LoVo (cell line): ENCODE measurements at places on chromosomes 11 and 22.

GRCh38 chr11:35165423-35166368 lies 26.7 kb downstream of the CD44 start:
- no peak for DNase-seq

DNA sequence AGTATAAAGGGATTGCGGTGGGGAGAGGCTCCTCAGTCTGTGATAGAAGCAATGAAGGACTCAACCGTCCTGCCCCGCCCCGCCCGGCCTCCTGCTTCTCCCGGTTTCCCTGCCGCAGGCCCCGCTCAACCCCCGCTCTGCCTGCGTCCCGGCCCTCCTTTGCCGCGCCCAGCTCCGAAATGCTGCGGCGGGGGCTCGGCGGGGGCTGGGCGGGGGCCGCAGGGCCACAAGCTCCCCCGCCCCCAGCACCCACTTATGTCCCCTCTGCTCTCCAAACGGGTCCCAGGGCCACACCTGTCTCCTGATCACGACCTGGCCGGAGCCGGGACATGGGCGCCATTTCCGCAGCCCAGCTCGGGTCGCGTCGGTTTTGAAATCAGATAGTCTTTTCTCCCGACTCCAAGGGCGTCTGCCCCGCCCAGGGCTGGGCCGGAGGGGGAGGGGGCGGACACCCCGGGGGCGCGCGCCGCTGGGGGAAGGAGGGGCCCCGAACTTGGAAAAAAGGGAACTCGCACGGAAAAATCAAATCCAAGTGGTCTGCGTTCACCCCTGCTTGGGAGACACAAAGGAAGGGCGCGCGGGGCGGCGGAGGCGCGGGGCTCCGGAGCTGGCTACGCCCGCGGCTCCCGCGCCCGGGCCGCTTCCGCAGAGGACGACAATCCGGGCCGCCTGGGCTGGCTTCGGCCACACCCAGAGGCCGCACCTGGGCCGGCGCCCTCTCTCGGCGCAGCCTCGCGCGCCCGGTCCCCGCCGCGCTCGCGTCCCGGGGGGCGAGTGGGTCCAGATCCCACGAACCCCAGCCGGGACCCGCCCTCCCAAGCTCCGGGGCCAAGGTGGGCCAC lies 70.6 kb upstream of the EP300 start:
- peak; percentile 74 for DNase-seq

DNA sequence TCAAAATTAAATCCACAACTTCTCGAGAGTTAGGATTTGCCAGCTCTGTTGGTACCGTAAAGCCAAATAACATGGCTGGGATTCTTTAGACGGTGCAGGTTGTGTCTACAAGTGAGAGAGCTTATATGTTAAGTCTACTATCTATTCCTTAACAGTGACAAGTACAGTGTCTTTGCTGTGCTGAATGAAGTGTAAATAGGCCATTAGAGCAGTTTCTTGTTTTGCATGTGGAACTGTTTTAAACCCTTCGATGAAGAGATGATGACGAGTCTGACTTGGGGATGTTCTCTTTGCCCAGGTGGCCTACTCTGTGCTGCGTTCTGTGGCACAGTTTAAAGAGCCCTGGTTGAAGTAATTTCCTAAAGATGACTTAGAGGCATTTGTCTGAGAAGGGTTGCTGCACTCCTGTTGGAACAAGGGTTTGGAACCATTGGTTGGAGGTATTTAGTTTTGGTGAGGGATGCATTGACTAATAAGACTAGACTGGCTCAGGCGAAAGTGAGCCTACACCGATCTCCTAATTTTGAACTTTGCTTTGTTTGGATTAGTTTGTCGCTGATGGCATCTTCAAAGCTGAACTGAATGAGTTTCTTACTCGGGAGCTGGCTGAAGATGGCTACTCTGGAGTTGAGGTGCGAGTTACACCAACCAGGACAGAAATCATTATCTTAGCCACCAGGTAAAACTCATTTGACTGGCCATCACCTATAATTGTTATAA lies 988 bp downstream of the RPS3 start:
- no peak for DNase-seq

DNA sequence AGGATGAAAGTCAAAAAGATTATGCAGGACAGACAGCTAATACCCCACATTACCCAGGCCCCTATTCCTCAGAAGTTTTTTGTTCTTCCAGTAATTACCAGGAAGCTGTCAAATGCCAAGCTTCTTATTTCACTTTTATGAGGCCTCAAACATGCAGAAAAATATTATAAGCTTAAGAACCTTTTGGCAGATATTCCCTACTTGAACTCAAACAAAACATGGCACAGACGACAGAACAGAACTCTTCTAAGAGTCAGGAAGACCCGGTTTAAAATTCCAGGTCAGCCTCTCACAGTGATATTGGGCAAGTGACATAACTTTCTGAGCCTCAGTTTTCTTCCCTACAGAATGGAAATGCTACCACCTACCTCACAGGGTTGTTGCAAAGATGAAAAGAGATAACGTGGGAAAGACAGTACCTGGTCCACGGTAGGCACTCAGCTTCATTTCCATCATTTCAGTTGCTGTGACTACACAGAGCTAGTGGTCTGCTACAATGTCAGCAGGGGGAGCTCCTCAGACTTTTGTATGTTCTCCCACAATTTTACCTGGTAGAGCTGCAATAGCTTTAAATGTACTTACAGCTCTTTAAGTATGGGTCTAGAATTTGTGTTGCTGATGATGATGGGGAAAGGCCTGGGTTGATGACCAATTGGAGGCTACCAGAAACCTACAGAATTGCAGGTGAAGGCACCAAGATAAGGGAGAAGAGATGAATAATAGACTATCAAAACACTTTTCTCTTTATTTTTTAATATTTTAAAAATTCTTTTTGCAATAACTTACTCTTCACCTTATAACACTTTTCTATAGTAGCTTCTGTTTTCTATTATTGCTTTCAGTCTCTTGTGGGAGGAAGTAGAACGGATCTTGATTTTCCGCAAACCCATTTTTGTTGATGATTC lies 98.3 kb upstream of the CHRM4 start:
- DNase-seq, result peak; percentile 32

- no peak for DNase-seq
Measured at GRCh38 chr11:112522536-112522935, 261.9 kb upstream of the PLET1 start.

DNA sequence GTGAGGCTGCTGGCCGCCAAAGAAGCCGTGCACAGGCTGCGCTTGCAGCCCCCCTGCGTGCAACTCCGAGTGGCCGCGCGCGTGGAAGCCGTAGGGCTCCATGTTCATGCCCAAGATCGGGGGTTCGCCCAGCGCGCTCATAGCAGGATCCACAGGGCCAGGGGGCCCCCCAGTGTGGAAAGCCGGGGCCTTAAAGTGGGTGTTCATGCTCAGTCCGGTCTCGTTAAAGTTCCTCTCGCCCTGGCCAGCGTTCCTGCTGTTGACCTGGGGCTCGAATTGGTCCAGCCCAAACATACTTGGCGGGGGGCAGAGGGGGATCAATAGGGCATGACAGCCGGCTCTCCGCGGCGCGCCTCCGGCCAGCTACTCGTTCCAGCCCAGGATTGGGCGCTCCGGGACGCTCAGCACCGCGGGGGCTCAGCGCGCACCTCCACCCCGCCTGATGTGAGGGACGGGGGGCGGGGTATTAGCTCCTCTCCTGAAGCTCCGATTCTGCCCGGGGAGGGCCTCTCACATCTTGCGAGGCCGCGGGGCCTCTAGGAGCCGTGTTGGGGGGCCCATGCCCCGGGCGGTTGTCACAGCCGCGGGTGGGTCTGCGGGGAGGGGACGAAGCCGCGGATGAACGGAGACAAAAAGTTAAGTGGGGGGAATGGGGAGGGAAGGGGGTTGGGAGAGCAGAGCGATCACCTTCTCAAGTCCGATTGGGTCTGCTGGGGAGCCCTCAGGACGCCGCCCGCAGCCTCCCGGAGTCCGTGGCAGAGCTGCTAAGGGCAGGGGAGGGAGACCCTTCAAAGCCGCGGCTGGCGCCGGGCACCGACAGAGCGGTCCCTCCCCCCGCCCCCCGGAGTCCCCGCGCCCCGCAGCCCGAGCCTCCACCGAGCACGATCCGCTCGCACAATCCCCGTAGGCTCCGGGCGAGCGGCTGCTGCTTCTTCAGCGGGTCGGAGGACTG lies 1.0 kb downstream of the MN1 start:
- DNase-seq, result no peak

DNA sequence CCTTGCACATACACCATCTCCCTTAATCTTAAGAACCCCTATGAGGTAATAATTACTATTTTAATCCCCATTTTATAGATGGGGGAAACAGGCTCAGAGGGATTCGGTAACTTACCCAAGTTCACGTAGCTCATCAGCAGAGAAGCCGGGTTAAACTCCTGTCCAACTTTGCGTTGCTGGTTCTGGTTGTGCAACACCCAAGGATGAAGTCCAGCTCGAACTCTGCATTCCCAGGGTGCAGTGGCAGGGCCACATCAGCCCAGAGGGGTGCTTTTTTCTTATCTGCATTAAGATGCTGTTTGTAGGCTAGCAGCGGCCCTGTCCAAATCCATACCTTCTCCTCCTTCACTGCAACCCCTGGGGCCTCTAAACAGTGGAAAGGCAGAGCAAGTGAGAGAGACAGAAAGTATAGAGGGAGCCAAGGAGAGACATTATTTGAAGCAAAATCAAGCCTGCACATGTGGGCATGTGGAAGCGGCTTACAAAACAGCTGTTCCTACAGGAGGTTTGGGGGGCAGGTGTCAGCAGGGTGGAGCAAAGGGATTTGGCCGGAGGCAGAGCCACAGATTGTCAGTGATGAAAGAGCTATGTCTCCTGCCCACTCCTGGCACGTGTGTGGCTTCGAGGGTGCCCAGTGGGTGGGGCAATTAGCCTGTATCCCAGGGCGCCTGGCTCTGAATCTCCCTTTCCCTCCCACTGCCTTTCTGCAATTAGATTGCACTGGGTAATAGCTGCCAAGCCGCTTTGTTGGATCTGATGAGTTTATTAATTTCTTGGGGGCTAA lies 129.5 kb upstream of the TBCEL start:
- DNase-seq, result no peak

DNA sequence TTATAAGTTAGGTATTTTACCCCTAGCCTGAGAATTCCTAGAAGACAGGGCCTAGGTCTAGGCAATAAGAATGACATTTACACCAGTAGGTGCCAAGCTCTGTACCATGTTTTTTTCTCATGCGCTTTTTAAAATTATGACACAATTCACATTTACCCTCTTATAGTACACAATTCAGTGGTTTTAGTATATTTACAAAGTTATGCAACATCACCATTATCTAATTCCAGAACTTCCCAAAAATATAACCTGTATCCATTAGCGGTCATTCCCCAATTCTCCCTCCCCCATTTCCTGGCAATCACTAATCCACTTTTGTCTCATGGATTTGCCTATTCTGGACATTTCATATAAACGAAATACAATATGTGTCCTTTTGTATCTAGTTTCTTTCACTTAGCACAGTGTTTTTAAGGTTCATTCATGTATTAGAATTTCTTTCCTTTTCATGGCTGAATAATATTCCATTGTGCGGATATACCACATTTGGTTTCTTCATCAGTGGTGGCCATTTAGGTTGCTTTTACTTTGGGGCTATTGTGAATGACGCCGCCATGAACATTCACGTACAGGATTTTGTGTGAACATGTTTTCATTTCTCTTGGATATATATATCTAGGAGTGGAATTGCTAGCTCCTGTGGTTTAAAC lies 92.4 kb downstream of the MICAL2 start:
- DNase-seq, result no peak

GRCh38 chr11:106971864-106972263 lies 46.4 kb downstream of the GUCY1A2 start:
- no peak for DNase-seq

- peak; percentile 15 for DNase-seq
Measured at GRCh38 chr11:32071811-32072210, 19.1 kb upstream of the RCN1 start.

DNA sequence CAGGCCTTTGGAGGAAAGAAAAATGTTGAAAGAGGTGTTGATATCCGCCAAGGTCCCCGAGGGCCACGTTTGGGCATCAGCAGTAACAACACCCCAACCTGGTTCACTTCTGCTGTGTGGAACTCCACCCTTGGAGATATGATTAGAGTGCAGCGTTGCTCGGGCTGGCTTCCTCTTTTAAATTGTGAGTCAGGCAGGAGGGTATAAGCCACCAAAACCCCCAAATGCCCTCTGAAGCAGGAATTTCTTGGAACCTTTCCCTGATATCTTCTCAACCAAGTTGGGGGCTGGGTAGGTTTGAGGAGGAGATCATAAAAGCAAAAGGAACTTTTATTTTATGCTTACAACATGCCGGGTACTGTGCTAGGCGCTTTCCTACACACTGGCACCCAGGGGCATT lies 6.4 kb upstream of the C11orf96 start:
- no peak for DNase-seq

- DNase-seq, result no peak
Measured at GRCh38 chr11:133339495-133340140, 192.7 kb downstream of the OPCML start.

- no peak for DNase-seq
Measured at GRCh38 chr11:70108250-70108649, 30.1 kb downstream of the ANO1 start.

DNA sequence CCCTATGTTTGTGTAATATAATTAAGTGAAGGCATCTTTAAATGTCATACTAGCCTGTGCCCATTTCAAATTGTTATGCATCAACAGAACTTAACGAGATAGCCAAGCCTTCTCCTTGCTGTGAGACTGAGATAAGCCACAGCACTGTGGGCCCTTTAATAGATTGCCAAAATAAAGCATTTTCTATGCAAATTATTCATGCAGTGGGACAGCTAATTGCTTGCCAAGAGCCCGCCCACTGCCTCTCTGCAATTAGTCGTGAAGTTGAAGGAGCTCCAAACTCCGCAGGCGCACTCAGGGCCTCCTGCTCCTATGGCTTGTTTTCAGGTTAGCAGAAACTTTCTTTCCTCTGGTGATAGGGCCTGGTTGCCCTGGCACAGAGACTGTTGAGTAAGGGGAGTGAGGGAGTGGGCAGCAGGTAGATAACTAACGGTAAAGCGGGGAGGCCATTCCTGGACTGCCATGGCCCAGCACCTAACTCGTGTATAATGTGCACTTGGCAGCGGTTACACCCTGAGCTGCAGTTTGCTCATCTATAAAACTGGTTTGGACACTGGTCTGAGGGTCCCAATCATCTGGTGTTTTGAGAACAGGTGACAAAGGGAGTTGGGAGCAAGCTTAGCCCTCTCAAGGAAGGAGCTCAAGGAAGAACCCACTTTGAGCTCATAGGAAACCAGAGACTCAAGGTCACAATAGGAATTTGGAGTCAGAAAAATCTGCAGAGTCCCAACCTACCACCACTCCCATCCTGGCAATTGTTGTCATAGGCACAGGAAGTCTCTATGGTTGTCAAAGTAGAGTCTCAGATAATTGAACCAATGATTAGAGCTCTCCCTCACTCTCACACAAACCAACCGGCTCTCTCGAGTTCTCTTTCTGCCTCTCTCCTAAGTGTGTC lies 33.9 kb upstream of the RIC3 start:
- DNase-seq, result no peak

DNA sequence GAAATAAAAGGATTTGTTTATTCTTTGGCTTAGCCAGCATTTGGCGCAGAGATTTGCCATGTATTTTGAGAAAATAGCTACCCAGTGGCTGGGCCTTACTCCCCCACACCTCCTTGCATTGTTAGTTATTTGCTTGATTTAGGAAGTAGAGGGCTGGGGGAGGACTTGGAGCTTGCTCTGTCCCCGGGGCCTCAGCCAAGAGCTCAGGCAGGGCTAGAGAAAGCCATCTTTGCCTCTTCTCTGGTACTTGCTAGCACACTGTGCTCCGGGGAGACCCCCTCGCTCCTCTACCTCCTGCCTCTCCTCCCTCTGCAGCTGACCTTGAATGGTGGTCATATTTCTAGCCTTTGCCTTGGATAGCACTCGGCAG lies 93.0 kb downstream of the SCN3B start:
- DNase-seq, result no peak

GRCh38 chr11:131465746-131466145 lies 95.3 kb downstream of the NTM start:
- no peak for DNase-seq

- DNase-seq, result no peak
Measured at GRCh38 chr11:129308241-129308865, 67.3 kb upstream of the BARX2 start.
